NCI-H2171 treated with DMSO at 0.1 percent for 48 hours (cell line): ENCODE measurements at places on chromosomes 1 and 21.

- no peak for DNase-seq
Observed at GRCh38 chr1:158272681-158273080, 17.0 kb upstream of the CD1C start.

GRCh38 chr1:205669341-205670149 lies 10.8 kb downstream of the SLC45A3 start:
- DNase-seq: no peak

- DNase-seq: no peak
Observed at GRCh38 chr1:234777856-234778220, 167.9 kb upstream of the IRF2BP2 start.

DNA sequence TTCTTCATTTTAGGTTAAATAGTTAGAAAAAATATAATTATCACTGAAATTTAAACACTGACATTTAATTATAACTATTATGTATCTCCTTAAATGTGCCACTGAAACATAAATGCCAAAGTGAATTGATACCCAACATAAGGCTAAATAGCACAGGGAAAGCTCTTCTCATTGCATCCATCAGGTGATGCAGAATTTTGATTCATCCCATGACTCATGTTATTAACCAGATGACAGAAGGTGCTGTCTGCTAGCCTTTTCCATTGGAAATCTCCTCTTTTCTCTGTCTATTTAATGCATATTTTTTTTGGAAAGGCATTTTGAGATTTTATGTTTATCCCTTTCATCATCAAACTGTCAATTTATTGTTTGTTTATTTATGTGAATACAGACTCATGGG lies 136.8 kb downstream of the KCNK2 start:
- no peak for DNase-seq

- peak; percentile 27 for DNase-seq
Observed at GRCh38 chr21:27545754-27546349, 579.0 kb upstream of the ADAMTS5 start.

DNA sequence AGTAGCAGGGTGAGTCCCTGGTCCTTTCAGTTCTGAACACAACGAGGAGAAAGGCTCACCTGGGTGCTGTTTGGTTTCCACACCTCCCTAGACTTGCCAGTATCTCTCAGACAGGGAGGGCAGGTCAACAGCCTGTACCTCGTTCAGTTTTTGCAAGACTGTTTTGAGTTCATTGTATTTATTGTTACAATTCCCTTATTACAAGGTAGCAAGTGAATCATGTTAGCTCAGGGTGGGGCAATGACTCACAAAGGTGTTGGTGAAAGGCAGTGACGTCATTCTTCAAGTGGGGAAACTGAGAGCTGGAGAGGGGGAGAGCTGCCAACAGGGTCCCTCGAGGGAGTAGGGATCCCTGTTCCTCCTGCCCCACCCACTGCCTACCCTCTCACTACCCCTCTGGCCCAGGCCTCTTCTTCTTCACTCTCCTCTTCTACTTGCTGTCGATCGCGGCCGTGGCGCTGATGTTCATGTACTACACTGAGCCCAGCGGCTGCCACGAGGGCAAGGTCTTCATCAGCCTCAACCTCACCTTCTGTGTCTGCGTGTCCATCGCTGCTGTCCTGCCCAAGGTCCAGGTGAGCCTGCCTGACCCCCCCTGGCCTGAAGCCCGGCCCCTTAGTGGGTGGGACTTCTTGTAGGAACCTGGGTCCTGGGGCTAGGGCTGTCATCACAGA lies 13.4 kb downstream of the SERINC2 start:
- no peak for DNase-seq

- DNase-seq: no peak
Observed at GRCh38 chr1:115060501-115060900, 28.8 kb downstream of the TSPAN2 start.

- DNase-seq: no peak
Observed at GRCh38 chr21:44519346-44520325, 20.4 kb downstream of the KRTAP10-1 start.

- DNase-seq: no peak
Observed at GRCh38 chr1:198519639-198520501, 20.6 kb downstream of the ATP6V1G3 start.

DNA sequence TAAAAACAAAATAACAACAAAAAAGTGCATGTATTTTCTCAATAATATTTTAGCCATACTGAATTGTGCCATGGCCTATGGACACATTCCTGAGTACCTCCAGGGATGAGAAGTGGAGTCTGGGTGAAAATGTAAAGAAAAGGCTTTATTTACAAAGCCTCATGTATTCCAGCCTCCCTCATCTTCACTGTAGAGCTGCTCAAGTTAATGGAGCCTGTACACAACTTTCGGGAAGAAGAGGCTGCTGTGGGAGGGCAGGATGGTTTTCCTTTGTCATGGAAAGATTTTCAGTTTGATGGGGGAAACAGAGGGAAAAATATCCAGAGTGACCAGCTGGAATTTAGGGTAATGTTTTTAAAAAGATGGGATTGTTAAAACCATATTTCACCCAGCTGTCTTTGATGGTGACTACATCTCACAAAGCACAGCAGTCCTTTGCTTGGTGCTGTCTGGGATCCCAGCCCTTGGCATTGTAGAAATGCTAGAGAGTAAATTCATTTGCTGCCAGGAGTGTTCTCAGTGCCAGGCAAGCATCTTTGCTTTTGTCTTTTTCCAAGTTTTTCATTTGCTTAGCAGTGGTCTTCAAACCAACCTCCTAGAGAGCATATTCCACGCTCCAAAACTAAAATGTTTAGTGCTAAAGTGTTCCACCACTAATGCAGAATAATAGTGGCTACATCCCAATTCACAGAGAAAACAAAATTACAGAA lies 54.9 kb downstream of the DPT start:
- DNase-seq: no peak

DNA sequence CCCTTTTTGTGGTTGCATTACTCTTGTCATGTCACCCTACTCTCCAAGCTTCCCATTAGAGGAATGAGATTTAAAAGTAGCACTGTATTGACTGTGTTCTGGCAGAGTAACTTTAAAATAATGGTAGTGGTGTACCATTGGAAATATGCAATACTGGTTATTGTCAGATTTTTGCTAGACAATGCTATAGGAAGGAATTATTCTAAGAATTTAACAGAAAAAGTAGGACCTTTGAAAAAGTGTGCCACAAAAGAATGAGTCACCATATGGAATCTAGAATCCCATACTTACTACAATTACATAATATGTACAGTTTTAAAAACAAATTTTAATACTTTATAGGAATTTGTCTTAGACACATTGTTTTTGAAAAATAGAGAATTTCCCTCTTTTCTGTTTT lies 13.8 kb downstream of the MIER1 start:
- DNase-seq: no peak

GRCh38 chr1:226034482-226034881 lies 28.0 kb upstream of the H3-3A start:
- no peak for DNase-seq

- DNase-seq: no peak
Observed at GRCh38 chr1:6907676-6908434, 122.6 kb downstream of the CAMTA1 start.

GRCh38 chr1:221873673-221874072 lies 131.8 kb upstream of the DUSP10 start:
- DNase-seq: no peak
